ENCODE measurements at places on chromosomes 7 and 10.

- no peak for DNase-seq
Measured at GRCh38 chr7:29192811-29193210, 1.8 kb upstream of the CHN2 start.

DNA sequence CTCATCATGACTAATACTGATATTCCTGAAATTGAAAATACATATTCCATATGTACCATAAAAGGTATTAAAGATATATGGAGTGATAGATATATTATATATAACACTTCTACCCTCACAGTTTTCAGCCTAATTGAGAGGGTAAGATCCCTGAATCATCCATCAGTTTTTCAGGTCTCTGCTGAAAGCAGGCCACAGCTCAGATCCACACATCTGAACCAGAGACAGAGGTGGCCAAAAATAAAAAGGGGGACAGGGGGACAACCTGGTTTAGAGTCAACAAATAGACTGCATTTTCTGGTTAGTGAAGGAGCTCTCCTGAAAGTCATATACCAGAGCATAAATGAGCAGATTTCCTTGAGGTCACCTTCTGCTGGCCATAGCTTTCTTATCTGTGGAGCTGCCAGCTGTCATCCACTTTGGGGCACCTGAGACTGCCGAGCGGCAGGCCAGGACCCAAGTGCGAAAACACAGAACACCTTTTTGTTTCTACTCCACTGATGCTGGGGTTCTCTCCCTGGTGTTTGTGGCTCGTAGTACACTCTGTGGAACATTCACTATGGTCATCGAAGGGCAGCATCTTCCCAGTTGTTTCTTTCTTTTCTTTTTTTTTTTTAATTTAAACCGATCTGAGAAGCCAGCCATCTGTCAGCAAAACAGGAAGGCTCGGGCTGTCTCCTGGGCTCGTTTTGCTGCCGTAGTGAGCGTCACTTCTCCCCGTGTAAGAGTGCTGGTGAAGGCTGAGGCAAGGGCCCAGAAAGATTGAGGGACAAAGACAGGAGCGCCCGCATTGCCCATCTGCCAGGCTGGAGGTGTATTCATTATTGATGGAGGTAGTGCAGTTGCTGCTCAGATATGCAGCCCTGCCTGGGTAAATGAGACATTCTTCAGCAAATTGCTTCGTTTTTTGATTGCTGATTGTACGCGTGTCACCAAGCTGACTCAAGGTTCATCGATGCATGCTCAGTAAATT lies 13.5 kb downstream of the IKZF1 start:
- DNase-seq, result no peak

DNA sequence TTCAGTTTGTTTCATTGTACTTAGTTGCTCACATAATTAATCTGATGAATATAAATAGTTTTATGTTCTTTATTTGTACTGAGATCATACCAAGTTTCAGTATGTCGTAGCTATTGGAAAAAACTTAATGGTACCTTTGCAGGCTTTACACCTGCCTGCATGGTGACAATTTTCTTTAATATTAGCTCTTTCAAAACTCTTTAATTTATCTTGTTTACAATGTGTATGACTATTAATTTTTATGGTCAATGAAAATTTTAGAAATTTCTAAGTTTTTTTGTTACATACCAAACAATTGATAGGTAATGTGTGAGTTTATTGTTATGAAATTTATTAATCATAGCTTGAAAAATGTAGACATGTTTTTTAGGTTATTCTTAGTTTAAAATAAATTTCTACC lies 4.0 kb downstream of the DYNC2I1 start:
- no peak for DNase-seq

GRCh38 chr7:95922191-95922590 lies 149.8 kb downstream of the DYNC1I1 start:
- DNase-seq, result peak; percentile 58

DNA sequence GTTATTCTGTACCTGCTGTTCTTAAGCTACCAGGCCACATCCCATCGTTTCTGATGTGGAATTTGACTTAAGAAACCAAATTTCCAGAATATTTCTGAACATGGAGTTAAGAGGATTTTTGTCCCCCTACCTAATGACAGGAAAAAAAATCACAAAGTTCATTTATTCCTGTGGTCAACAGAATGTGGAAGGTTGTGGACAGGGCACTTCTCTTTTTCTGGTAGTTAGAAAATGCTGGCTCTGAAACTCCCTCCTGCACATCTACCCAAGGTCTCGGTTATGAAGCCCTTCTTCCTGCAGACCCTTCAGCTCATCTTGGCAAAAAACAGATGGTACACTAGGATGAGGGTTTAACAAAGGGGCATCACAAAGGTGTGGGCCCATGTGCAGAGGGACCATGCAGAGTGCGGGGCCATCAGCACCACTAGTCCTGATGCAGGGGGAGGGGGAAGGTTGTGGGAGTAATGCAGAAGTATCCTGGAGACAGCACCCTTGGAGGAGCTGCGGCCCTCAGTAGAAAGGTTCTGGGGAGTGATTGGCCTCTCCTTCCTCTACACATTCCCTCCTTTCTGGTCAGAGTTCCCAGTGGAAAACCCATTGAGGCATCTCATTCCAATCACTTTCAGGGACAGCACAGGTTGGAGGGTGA lies 9.8 kb downstream of the ALOX5 start:
- DNase-seq, result no peak

Measured in PC-3 (cell line).